ELR (cell line): ENCODE measurements at places on chromosomes 11 and 22.
A peak's percentile ranks its signal among the peaks of the same experiment; 100 is the strongest.

DNA sequence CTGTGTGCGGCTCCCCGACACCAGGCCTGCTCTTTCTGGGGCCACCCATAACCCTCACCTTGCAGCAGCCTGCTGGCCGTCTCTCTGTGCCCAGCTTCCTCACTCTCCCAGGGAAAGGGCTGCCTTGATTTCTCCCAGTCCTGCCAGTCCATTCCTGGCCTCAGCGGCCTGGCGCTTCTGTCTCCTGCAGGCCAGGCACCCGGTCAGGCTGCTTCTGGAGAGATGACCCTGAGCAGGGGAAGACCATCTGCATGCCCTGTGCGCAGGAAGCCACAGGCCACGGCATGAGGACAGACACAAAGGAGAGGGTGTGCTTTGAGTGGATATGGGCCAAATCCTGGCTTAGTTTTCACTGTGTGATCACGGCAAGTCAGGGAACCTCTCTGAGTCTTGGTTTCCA, 86.2 kb downstream of the TSPAN18 start:
- DNase-seq, result no peak

DNA sequence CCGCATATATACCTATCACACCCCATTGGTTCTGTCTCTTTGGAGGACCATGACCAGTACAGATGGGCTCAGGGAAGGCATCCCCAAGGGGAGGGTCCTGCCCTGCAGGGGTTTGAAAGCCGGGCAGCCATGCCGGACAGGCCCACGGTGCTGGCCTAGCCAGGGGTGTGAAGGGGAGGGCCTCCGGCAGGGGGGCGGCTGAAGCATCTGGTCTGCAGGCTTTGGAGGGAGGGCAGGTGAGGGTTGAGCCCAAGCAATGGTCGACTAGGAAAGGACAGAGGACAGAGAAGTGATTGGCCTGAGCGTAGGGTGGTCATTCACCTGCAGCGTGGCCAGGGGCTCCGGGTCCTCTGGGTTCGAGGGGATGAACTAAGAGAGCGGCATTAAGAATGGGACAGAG, 11.2 kb upstream of the CTSD start:
- no peak for DNase-seq

DNA sequence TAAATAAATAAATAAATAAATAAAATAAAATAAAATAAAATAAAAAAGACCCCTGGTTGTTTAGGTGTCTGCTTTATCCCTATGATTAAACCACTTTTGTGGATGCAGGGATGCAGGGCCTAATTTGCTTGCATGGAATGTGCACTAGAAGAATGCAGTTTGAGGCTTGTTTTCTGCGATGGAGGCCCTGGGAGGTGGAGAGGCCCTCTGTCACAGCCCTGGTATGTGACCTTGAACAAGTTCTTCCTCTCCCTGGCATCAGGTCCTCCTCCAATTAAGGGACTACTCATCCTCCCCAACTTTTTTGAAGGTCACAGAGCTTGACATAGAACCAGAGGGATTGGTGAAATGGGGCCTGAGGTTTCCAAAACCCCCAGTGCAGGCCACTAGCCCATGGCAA, 22.7 kb downstream of the KCNJ4 start:
- DNase-seq, result no peak

DNA sequence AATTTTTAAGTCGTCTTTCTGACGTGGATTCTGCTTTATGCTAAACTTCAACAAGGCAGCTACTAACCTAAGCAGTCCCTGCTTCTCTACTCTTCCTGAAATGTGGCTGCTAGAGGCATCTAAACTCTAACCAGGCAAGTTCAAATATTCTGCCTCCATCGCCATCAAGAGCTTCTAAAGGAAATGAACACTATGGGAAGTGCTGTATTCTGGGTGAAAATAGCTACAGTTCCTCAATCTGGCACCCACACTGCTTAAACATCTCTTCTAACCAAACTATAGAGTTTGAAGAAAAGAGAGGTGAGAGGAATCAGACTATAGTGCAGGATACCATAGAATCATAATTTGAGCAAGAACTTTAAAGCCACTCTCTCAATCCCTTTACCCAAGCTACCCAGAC, 6.3 kb downstream of the NRIP3 start:
- no peak for DNase-seq

- peak; percentile 92 for DNase-seq
These were observed 89.0 kb upstream of the PARVA start for GRCh38 chr11:12288212-12288930.
